ENCODE measurements at places on chromosomes 1 and 21.

GRCh38 chr1:3501856-3502640 lies 47.6 kb downstream of the ARHGEF16 start:
- DNase-seq: no peak

DNA sequence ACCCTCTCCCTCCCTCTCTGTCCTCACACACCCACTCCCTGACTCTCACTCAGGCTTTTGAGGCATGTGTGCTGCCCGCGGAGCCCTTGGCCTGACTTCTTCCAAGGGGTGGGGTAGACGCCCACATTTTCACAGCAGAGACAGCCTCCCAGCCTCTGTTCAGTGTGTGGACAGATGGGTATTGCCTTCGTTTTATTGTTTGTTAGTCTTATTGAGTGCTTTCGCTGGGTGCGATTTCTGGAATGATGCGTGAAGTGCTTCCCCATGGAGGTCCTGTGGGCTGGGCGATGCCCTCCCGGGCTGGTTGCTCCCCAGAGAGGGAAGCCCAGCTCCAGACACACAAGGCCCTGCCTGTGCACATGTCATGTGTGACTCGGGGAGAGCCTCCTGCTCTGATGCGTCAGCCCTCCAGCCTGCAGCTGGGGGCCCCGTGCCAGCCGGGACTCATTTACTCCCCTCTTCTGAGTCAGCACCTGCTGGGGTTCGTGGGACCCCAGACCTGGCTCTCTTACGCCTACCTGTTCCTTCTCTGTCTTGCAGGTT lies 14.7 kb downstream of the PDXK start:
- DNase-seq: no peak

DNA sequence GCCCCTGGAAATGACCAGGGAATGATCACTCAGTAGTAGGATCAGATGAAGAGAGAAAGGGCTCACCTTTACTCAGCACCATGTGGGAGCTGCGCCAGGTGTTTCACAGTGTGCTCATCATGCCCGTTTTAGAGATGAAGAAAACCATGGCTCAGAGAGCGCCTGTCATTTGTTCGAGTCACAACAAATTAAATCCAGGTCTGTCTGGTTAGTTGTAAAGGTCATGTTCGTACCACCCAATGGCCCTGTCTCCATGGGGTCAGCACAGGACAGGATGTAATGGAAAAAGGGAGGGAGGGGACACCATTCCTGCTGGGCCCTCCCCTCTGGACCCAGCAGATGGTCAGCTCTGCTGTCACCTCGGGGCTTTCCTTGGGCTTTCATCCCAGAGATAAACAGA lies 15.2 kb downstream of the KIRREL1 start:
- no peak for DNase-seq

DNA sequence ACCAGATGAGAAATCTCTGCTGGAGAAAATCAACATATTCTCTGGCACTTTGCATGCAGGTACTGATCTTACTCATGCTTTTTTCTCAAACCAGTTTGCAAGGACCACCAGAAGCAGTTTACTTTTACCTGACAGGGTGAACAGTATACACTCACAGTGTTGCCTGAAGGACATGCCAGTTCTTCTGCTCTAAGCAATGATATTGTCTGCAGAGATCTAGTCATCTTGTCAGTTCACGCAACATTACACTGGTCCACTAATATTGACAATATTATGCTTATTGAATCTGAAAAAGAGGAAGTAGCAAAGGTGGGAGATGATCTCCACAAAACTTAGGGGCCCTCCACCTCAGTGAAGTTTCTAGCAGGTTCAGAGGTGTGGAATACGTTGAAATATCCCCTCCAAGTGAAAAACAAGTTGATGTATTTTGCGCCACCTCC lies 3.8 kb upstream of the S100B start:
- no peak for DNase-seq

GRCh38 chr1:15501208-15502032 lies 22.6 kb downstream of the CASP9 start:
- peak; percentile 61 for DNase-seq

GRCh38 chr21:44773291-44773932 lies 28.2 kb downstream of the UBE2G2 start:
- no peak for DNase-seq
